ENCODE measurements at places on chromosomes 6 and 20. TPM values are rescaled to one million over a fixed set of nuclear protein-coding genes. Genes with fewer than 3 reads are reported as not detected.

TRIM40 gene
- not detected for total RNA-seq

NECAB3 gene
- total RNA-seq: 35.2 TPM

HDDC2 gene
- 152 TPM for total RNA-seq

TMEM63B gene
- total RNA-seq: 17.7 TPM

DNA sequence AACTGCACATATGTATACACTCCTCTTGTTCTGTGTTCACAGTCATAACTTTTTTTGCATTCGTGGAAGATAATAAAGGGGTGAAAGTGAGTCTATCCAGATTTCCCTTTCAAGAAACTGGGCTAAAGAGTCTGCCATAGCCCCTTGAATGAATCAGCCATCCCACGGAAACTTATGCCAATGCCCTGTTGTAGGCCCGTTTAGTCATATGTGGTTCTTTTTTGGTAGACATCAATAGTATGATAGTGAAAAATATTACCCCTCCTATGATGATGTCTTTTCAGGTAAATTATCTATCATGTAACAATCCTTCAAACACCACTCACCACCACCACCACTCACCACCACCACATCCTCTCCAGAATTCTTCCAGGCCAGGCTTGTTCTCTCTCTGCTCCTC is 99.9 kb upstream of the MYLIP start:
- no peak for DNase-seq

GRCh38 chr6:161618831-161619454 is 345.1 kb upstream of the AGPAT4 start:
- DNase-seq: peak; percentile 52

DNA sequence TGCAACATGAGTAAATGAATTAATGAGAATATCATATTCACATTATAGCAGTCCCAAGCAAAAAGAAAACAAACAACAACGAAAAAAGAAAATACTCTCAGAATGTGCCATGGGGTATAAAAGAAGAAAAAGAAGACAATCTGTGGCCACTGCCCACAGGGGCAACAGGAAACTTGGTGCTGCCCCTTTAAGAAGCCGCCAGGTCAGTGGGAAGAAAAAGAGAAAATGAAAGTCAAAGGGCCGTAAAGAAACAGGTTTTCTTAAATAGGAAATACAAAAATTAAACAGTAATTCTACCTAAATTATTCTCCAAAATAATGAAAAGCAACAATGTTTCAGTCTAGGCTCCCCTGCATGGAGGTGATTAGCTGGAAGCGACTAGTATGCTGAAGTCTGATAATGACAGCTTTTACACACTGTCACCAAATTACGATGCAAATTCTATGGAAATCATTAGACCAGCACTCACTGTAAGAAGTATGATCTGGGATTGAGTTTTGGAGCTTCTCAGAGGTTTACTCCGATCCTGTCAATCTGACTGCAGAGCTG is 23.6 kb downstream of the GMDS start:
- DNase-seq: no peak

DNA sequence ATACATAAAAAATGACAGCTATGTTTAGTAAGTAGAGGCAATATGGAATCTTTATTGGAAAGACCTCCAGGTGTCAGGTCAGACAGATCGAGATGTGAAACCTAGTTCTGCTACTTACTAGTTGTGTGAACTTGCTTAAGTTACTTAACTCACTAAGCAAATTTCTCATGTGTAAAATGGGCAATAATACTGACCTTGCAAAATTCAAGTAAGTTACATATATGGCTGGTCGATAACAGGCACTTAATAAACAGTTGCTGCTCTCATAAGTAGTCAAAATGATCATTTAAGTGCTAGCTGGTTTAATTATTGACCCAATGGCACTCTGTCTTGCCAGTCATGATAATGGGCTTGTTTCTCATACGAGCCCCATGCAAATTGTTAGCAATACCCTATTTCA is 46.0 kb downstream of the VGLL2 start:
- no peak for DNase-seq

DNA sequence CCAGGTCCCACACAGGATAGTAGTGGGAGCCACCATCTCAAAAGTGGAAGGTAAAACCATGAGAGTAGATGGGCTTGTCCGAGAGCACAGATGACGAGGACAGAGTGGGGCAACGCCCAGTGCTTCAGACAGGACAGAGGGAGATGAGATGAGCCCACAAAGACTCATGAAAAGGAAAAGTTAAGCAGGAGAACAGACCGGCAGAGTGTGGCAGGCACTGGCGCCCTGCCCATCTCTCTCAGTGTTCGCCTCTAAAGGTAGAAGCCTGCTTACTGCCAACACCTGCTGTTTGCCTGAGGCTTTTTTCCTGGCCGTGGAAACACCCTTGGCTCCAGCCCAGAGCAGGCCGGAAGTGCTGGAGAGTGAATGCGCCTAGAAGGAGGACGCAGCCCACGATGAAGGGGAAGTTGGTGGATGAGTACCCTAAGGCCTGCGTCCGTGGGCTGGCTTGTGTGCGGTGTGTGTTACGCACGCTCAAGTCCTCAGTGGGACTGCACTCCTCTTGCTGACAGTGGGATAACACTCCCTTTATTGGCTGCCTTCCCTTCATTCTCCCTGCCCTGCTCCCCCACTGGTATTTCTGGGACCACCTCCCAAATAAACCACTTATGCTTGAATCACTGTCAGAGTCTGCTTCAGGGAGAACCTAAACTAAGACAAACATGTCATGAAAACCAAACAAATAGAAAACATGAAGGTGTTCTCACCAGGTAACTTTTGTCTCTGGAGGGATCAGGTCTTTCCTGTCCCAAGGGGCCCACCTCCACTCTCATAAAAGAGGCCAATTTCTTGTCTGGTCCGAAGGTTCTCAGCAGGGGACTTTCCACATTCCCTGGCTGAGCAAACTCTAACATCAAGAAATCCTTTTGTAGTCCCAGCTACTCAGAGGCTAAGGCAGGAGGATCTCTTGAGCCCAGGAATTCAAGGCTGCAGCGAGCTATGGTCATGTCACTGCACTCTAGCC is 9.1 kb upstream of the FOXP4 start:
- DNase-seq: no peak

DNA sequence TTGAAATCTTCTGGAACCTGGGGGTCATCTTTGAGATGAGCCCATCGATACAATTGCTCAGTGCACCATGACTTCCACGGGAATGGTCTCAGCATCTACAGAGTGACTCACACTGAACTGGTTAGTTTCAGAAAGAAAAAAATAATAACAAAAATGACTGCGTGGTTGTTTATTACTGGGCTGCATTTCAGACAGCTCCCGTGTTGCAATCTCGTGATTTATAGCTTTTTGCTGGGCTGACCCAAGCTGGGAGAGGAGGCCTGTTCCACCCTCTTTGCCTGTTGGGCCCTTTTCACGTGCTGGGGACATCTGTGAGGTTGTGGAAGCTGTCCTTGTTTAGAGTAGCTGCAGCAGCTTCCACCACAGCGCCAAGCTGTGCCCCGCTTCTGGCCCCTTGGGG is 225.5 kb downstream of the BMP7 start:
- no peak for DNase-seq

All from NCI-H460 (cell line).